ENCODE measurements at places on chromosomes 12 and 14. TPM values are rescaled to one million over a fixed set of nuclear protein-coding genes. Genes with fewer than 3 reads are reported as not detected.

AQP6 gene
- not detected for total RNA-seq

DNA sequence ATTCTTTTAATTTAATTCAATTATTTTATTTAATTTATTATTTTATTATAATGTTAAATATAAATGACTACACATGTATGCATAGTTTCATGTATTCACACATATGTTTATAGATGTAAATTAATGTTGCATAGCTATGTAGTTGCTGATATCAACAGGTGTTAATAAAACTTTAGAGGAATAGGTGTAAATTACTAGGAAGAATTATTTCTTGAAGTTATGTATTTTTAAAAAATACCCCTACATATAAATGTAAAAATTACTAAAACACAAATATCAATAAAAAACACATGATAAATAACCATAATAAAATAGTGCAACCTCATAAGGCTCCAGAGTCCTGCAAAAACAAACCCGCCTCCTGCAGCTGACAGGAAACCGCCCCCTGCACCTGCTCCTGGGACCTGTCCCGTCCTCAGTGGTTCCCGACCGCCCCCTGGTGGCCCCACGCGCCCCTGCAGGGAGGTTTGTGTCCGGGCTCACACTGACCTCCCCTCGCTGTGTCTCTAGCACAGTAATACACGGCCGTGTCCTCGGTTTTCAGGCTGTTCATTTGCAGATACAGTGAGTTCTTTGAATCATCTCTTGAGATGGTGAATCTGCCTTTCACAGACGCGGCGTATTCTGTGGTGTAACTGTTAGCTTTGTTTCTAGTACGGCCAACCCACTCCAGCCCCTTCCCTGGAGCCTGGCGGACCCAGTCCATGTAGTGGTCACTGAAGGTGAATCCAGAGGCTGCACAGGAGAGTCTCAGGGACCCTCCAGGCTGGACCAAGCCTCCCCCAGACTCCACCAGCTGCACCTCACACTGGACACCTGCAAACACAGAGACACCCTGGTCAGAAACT is 1264.0 kb downstream of the TMEM121 start:
- no peak overlapping the region for H3K4me3 ChIP-seq
- H3K27ac ChIP-seq = no peak overlapping the region
- DNase-seq = peak; percentile 85

GRCh38 chr12:19744705-19745218 is 305.5 kb downstream of the AEBP2 start:
- H3K27me3 ChIP-seq = peaks cover 18% of the 10 kb centered on the region
- no peak overlapping the region for H3K4me3 ChIP-seq
- no peaks in the 10 kb centered on the region for H3K4me1 ChIP-seq

PPFIA2 gene
- not detected for total RNA-seq

- DNase-seq = no peak
- no peaks in the 10 kb centered on the region for H3K4me1 ChIP-seq
Measured at GRCh38 chr14:65753061-65753460, 340.5 kb downstream of the FUT8 start.

GRCh38 chr14:92959189-92959531 is 36.2 kb downstream of the CHGA start:
- H3K4me1 ChIP-seq = no peaks in the 10 kb centered on the region
- no peak overlapping the region for H3K27ac ChIP-seq
- no peak for DNase-seq
- H3K27me3 ChIP-seq = no peaks in the 10 kb centered on the region

- DNase-seq = no peak
- no peak overlapping the region for H3K27ac ChIP-seq
- peaks cover 21% of the 10 kb centered on the region for H3K4me1 ChIP-seq
- no peak overlapping the region for H3K4me3 ChIP-seq
- H3K27me3 ChIP-seq = no peaks in the 10 kb centered on the region
Measured at GRCh38 chr14:92659765-92660561, 88.5 kb downstream of the LGMN start.

GRCh38 chr14:76551906-76552305 is 176.0 kb downstream of the ESRRB start:
- no peak overlapping the region for H3K27ac ChIP-seq
- H3K4me3 ChIP-seq = no peak overlapping the region
- H3K36me3 ChIP-seq = no peaks in the 10 kb centered on the region

FAM181A gene
- total RNA-seq = not detected

DNA sequence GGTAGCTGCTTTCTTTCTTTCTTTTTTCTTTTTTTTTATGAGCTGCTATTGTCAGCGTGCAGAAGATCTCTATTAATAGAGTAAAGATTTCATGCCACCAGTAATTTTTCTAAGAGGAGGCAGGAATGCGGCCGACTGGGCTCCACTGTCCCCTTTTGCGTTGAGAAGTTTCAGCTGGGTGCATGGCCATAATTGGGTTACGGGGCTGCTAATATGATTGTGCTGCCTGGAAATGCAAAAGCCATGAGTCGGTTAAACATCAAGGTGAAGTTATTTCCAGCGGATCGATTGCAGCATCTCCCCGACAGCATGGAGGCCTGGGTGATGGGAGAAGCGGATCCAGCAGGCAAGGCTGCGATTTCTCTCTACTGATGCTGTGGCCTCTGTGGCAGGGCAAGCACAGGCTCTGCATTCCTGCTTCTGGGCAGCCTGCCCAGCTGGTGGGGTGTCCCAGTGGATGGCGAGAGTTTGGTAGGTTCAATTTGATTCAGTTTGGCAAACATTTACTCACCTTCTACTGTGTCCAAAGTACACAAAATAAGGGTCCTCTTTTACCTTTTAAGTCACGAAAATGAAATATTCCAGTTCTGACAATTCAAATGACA is 54.4 kb upstream of the PRMT8 start:
- H3K36me3 ChIP-seq = peaks cover 2% of the 10 kb centered on the region
- peaks cover 10% of the 10 kb centered on the region for H3K27me3 ChIP-seq
- no peak overlapping the region for H3K27ac ChIP-seq
- H3K4me1 ChIP-seq = peaks cover 12% of the 10 kb centered on the region
- H3K4me3 ChIP-seq = no peak overlapping the region

DNA sequence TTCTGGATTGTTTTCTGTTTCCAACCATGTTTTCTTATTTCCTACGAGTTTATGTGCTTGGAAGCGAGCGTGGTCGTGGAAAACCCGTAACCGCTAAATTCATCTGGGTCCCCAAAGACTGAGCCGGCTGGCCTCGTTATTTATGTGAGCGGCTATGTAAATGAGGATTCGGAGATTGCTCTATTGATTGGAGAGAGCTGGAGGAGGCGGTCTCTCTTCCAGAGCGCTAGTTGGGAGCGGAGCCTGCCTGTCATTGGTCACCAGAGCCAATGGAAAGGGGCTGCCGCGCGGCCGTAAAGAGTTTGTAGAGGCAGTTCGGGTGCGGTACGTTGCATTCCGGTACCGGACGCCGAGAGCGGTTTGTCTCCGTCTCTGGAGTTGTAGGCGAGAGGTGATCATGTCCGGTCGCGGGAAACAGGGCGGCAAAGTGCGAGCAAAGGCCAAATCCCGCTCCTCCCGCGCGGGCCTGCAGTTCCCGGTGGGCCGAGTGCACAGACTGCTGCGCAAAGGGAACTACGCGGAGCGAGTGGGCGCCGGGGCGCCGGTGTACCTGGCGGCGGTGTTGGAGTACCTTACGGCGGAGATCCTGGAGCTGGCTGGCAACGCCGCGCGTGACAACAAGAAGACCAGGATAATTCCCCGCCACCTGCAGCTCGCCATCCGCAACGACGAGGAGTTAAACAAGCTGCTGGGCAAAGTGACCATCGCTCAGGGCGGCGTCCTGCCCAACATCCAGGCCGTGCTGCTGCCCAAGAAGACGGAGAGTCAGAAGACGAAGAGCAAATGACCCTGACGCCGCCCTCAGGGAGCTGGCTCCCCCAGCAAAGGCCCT is 29.0 kb downstream of the WBP11 start:
- DNase-seq = peak; percentile 97
- H3K4me1 ChIP-seq = peaks cover 32% of the 10 kb centered on the region
- H3K27me3 ChIP-seq = no peaks in the 10 kb centered on the region
- H3K36me3 ChIP-seq = peaks cover 15% of the 10 kb centered on the region

FOXG1 gene
- not detected for total RNA-seq

BEGAIN gene
- total RNA-seq = 1.4 TPM

- H3K4me1 ChIP-seq = no peaks in the 10 kb centered on the region
- no peak overlapping the region for H3K27ac ChIP-seq
- H3K36me3 ChIP-seq = no peaks in the 10 kb centered on the region
- no peak for DNase-seq
- no peak overlapping the region for H3K4me3 ChIP-seq
Measured at GRCh38 chr14:33127531-33127930, 188.9 kb downstream of the NPAS3 start.

- no peak for DNase-seq
- H3K27me3 ChIP-seq = peaks cover 6% of the 10 kb centered on the region
- no peak overlapping the region for H3K4me3 ChIP-seq
- H3K27ac ChIP-seq = no peak overlapping the region
- H3K36me3 ChIP-seq = no peaks in the 10 kb centered on the region
Measured at GRCh38 chr12:31470459-31470858, 120.5 kb downstream of the DENND5B start.

LRP1-AS gene
- not detected for total RNA-seq

GRCh38 chr12:49470986-49471385 is 67.8 kb upstream of the KCNH3 start:
- no peaks in the 10 kb centered on the region for H3K27me3 ChIP-seq
- no peak overlapping the region for H3K4me3 ChIP-seq
- no peak for DNase-seq
- no peaks in the 10 kb centered on the region for H3K4me1 ChIP-seq
- no peaks in the 10 kb centered on the region for H3K36me3 ChIP-seq
- no peak overlapping the region for H3K27ac ChIP-seq

DNA sequence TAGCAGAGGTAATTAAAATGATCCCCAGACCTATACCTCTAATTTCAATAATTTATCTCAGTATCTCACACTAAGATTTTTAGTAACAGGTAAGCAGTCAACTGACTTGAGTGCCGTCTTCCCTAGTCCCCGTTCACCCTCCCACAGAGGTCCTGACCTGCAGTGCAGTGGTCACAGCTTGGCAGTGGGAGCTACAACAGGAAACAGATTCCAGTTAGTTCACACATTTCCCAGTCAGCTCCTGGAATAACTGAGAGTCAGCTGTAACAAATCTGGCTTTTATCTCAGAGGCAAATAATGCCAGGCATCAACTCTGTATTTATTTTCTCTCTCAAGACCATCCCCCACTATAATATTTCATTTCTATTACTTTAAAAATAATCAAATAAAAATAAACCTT is 308.2 kb downstream of the ATP23 start:
- H3K4me3 ChIP-seq = no peak overlapping the region
- no peak overlapping the region for H3K27ac ChIP-seq
- DNase-seq = no peak
- H3K27me3 ChIP-seq = no peaks in the 10 kb centered on the region

GRCh38 chr14:80956922-80957321 is 1.5 kb downstream of the TSHR start:
- H3K27me3 ChIP-seq = peaks cover 26% of the 10 kb centered on the region
- H3K27ac ChIP-seq = no peak overlapping the region
- peaks cover 5% of the 10 kb centered on the region for H3K36me3 ChIP-seq
- H3K4me1 ChIP-seq = peaks cover 52% of the 10 kb centered on the region

ITGB7 gene
- 729 TPM for total RNA-seq

DNA sequence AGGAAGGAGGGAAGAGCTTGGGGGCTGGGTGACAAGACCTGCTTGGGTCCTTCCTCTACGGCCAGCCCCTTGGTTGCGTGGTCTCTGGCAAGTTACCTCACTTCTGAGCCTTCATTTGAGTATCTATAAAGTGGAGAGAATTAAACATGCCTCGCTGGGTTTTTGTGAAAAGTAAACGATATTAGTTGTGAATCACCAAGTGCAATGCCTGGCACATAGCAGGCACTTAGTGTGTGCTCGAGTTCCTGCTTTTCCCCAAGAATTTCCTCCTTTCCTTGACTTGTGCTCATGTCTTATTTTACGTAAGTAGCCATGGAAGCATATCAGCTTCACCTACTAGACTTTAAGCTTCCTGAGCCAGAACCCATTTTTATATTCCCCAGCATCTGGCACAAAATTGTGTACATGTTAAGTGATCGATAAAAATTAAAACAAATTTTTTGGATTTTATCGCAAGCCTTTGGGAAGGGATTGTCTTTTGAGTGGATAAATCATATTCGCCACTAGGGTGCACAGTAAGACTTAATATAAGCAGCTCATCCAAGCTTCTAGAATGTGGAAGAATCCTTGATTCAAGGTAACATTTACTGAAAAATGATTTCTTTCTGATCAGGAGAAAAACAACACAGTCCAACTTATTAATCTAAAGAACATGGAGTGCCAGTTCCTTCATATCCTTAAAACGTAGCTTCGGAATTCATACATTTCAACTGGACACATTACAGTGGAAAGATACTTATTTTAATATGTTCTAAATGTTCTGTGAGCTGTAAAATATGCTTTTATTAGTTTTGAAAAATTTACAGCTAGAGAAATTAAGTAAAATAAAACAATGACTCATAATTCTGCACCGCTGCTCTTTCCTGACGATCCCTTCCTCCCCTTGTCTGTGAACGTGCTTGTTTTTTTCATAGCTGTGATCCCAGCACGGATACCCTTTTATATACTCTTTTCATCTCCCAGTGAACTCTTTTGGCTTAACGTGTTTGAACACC is 62.0 kb downstream of the SLC25A47 start:
- peaks cover 4% of the 10 kb centered on the region for H3K4me1 ChIP-seq
- no peak for DNase-seq
- no peak overlapping the region for H3K4me3 ChIP-seq
- no peaks in the 10 kb centered on the region for H3K36me3 ChIP-seq
- H3K27ac ChIP-seq = no peak overlapping the region
- H3K27me3 ChIP-seq = no peaks in the 10 kb centered on the region

TBX5 gene
- not detected for total RNA-seq

DNA sequence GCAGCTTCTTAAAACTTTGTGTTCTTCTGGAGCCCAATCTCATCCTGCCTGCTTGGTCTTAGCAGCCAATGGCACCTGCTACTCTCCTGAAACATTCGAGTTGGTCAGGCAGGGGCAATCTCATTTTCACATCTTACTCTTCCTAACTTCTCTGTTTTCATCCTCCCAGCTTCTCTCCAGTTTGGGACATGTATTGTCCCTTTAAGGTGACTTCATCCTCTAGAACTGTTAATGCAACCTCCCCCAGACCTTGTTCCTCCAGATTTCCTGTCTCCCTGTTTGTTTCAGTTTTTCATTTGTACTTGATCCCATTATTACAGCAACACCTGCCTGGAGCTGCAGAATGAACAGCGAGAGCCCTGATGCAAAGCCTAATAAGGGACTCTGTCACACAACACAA is 31.3 kb downstream of the SERPINA11 start:
- peaks cover 22% of the 10 kb centered on the region for H3K27me3 ChIP-seq
- H3K4me3 ChIP-seq = no peak overlapping the region
- H3K36me3 ChIP-seq = no peaks in the 10 kb centered on the region
- no peak overlapping the region for H3K27ac ChIP-seq

DNA sequence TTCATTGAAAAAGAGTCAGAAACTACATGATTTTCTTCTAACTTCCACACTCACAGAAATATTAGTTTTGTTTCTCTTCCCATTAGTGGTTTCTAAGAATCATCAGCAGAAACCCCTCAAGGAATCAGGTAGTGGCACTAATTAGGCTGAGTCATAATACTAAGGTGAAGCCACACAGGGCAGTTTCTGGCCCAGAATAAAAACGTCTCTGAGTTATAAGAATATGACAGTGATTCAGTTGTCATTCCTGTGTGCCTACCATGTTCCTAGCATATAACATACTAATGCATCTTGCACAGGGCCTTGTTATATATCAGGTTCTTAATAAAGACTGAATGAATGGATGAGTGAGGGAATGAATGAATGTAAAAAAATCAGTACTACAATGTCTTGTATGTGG is 206.0 kb upstream of the PLEKHG7 start:
- peaks cover 17% of the 10 kb centered on the region for H3K4me1 ChIP-seq
- no peaks in the 10 kb centered on the region for H3K27me3 ChIP-seq
- no peak overlapping the region for H3K27ac ChIP-seq
- no peak for DNase-seq
- peaks cover 2% of the 10 kb centered on the region for H3K36me3 ChIP-seq
- H3K4me3 ChIP-seq = no peak overlapping the region

WNT5B gene
- total RNA-seq = 5.8 TPM

FANCM gene
- total RNA-seq = 25.6 TPM

All from activated CD8-positive, alpha-beta memory T cell treated with anti-CD3 and anti-CD28 coated beads, Interleukin-2, amount 10 ng/mL, durations not matched to agents 7 days and 5 days (primary cell).